ENCODE measurements at places on chromosomes 3 and 15.

- DNase-seq, result no peak
Measured at GRCh38 chr3:110227991-110228390, 843.6 kb upstream of the NECTIN3 start.

DNA sequence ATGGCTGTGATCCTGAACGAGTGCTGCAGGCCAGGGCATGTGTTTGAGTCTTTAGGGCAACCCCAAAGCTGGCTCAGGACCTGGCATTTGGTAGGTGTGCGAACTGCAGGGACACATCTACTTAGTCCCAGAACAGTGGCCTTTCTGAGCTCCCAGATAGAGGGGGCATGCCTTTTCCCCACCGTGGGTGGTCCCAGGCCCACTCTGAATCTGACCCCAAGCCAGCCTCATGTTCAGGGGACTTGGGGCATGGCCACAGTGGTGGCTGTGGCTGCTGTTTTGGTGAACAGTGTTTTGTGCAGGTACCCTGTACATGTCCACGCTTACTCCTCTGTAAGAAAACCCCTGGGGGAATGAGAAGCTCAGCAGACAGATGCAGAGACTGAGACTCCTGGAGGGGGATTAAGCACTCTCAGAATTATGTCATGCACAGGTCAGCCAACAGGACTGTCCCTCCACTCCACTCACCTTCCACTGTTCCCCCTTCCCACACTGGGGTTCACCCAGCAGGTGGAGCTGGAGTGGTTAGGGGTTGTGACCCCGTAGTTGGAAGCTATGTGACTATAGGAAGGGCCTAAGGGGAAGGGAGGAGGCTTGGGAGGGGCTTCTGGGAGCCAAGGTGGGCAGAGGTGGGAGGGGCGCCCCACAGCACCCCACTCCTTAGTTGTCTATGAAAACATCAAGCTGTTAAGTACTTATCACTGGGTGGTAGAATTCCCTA, 16.4 kb downstream of the ESYT3 start:
- DNase-seq, result no peak

DNA sequence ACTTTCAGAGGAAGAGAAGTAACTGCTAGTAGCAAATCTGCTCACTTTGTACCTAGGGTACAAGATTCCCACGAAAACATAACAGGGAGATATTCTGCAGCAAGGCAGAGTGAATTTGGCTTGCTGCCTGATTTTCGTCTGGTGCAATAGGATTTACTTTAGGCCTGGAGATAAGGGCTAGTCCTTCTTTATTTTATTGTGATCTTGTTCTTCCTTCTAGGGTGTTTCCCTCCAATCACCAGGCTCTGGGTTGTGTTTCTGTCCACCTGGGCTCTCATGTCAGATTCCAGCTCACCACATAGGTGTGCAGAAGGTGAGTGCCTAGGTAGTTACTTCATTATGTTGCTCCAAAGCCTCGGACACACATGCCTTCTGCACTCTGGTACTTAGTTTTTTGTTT, 211.8 kb upstream of the RGMA start:
- DNase-seq, result no peak

GRCh38 chr3:59290358-59290757, 240.5 kb upstream of the CFAP20DC start:
- DNase-seq, result no peak

GRCh38 chr3:148943506-148944205, 47.7 kb upstream of the GYG1 start:
- no peak for DNase-seq

DNA sequence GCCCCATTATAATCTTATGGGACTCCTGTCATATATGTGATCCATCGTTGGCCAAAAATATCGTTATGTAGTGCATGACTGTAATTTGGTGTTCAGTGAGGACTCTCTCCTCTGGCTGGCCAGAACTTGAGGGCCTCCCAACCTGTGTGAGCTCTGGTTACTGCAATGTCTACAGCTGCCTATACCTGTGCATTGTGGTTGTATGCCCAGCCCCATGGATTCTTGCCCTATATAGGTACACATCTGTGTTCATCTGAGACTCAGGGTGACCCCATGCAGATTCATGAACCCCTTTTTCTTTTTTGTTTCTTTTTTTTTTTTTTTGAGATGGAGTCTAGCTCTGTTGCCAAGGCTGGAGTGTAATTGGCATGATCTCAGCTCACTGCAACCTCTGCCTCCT, 32.6 kb upstream of the KLF13 start:
- no peak for DNase-seq
